ENCODE measurements at places on chromosomes 1 and 21. TPM values are rescaled to one million over a fixed set of nuclear protein-coding genes. Genes with fewer than 3 reads are reported as not detected.

Gene VHLL
- total RNA-seq = not detected

Gene DHX9
- 283 TPM for total RNA-seq

Gene ESPN
- total RNA-seq = 10.5 TPM

Gene CHRM3
- 5.5 TPM for total RNA-seq

Gene KIAA0040
- 5.0 TPM for total RNA-seq

Gene PPIAL4G
- not detected for total RNA-seq

Gene DIO1
- total RNA-seq = not detected

Gene KCNE2
- 1.4 TPM for total RNA-seq

Gene GPA33
- 1.5 TPM for total RNA-seq

Gene LRRC3
- 14.1 TPM for total RNA-seq

Gene FCAMR
- not detected for total RNA-seq

Gene NUDT4B
- total RNA-seq = 1.3 TPM

Gene NGF
- total RNA-seq = 0.26 TPM

Gene ASTN1
- total RNA-seq = 0.57 TPM

Gene NASP
- total RNA-seq = 361 TPM

Gene BRDT
- total RNA-seq = 3.4 TPM

Gene KCND3
- 0.13 TPM for total RNA-seq

Gene MR1
- 0.35 TPM for total RNA-seq
